ENCODE measurements at places on chromosomes 13 and 19.

DNA sequence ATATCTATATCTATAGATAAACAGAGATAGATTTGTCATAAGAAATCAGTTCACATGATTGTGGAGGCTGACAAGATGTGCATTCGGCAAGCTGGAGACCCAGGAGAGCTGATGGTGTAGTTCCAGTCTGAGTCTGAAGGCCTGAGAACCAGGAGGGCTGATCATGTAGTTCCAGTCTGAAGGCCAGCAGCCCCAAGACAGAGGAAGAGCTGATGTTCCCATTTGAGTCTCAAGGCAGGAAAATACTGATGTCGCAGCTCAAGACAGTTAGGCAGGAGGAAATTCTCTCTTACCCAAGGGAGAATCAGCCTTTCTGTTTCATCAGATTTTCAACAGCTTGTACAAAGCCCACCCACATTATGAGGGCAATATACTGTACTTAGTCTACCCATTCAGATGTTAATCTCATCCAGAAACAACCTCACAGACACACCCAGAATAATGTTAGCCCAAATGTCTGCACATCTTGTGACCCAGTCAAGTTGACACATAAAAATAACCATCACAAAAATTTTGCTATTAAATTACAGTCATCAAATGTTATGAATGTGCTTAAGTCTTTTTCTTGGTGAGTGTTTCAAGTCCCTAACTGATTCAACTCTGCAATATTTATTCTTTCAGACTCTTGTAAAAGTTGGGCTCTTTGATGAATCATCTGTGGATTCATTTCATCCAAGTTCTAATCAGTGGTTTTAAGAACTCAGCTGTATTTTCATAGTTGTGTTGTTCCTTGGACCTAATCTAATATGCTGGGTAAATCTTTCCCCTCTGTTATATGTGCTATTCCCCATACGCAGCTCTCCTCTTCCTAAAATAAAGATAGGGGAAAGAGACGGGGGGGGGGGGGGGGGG is 22.7 kb upstream of the LRCH1 start:
- DNase-seq = no peak

- no peak for DNase-seq
Observed at GRCh38 chr19:20371911-20372310, 193.7 kb downstream of the ZNF737 start.

- no peak for DNase-seq
Observed at GRCh38 chr19:13169769-13170168, 19.6 kb downstream of the IER2 start.

DNA sequence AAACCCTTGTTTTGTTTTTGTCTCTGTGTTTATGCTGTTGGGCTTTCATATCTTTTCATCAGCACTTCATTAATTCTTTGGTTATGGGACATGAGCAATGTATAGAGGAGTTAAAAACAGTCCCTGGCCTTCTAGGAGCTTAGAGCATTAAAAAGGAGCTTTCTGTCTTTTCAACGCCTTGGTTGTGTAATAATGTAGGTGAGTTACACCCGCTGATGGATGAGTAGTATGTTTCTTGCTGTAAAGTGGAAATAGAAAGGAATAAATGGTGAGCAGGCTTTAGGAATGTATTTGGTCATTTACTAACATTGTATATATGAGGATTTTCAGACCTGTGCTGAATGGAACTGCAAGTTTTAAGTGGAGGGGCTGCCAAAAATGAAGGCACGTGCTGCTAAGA is 121.5 kb upstream of the RNF113B start:
- DNase-seq = no peak
